ENCODE measurements at places on chromosomes 16 and 17.

- DNase-seq = peak; percentile 2
Measured at GRCh38 chr16:24041834-24042631, 206.2 kb downstream of the PRKCB start.

DNA sequence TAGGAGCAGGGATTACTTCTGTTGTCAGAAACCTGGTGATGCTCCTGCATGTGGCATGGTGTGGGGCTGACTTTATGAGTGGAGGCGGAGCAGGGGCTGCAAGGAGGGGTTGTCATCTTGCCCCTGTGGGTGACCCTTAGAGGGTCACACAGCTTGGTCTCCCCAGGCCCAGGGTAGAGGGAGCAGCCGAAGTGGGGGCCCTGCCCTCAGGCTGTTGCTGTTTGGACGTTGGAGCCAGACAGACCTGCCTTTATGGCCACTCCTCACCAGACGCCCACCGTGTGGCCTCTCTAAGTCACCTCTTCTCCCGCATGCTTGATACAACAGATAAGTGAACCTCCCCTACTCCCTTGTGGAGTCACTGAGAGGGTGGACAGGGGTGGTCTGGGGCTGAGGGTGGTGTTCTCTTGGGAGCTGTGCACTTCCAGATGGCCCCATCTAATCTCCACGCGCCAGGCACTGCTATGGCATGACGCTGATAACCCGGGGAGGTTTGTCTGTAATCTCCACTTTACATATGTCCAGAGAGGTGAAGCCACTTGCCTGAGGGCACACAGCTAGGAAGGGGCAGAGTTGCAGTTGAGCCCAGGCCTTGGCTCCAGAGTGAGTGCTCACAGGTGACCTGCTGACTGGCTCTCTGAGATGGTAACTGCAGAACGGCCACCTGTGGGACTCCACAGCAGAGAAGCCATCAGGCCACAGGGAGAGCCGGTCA, 10.0 kb downstream of the MAP2K3 start:
- no peak for DNase-seq

DNA sequence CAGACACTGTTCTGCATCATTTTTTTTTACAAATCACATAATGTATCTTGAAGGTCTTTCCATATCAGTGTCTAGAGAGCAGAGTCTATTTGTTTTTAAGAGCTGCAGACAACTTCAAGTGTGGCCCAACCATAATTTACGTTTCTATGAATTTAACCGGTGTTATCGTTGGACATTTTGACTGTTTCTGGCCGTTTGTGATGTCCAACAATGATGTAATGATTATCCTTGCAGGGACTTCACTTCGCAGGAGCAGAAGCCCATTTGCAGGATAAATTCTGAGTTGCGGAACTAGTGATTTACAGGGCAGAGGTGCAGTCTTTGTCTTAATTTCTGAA, 26.9 kb upstream of the HLF start:
- DNase-seq = no peak

DNA sequence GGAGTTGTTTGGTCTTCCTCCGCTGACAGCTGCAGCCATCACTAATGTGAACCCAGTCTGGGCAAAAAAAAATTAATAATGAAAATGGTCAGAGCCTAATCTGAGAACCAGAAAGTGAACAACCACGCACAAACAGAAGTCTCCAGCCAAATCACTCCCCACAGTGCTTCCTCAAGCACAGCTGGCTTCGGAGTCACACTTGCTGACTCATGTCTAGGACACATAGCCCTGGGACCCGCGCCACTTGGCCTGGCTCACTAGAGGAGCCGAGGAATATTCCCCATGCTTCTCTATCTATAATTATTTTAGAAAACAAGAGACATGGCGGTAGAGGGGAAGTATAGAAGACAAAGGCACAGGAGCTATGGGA, 109.1 kb downstream of the ZFHX3 start:
- DNase-seq = no peak

GRCh38 chr17:79861413-79862216, 22.4 kb upstream of the CBX4 start:
- DNase-seq = no peak

DNA sequence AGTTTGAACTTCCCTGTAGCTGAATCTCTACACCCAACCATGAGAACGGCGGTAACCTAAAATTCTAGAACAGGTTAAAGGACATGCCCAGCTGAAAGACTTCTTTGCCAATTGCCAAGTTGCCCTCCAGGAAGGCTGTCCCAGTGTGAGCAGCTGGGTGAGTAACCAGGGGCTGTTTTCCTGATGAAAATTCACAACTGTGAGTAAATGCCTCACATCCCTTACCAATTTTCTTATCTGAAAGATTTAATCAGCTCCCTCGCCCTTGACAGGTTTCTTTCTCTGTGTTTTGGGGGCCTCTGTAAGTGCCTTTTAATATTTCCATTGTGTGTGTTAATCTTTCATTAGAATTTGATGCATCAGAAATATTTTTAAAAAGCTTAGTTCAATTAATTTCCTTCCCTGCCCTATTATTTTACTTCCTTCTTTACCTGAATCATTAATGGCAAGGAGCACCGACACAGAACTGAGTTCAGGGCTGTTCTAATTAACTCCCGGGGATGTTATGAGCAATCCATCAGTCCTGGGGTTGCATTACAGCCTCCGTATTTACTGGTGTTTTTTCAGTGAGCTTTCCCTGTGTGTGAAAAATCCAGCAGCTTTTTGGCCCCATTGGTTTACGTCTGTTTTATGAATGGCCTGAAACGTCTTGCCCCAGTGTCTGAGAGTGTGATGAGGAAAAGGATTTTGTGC, 152.9 kb downstream of the CLEC16A start:
- DNase-seq = no peak

- no peak for DNase-seq
Measured at GRCh38 chr16:86515777-86516622, 5.7 kb downstream of the FOXF1 start.

GRCh38 chr16:66523861-66524354, 26.0 kb downstream of the TK2 start:
- DNase-seq = no peak

GRCh38 chr17:15431766-15432165, 35.7 kb downstream of the CDRT4 start:
- DNase-seq = no peak

DNA sequence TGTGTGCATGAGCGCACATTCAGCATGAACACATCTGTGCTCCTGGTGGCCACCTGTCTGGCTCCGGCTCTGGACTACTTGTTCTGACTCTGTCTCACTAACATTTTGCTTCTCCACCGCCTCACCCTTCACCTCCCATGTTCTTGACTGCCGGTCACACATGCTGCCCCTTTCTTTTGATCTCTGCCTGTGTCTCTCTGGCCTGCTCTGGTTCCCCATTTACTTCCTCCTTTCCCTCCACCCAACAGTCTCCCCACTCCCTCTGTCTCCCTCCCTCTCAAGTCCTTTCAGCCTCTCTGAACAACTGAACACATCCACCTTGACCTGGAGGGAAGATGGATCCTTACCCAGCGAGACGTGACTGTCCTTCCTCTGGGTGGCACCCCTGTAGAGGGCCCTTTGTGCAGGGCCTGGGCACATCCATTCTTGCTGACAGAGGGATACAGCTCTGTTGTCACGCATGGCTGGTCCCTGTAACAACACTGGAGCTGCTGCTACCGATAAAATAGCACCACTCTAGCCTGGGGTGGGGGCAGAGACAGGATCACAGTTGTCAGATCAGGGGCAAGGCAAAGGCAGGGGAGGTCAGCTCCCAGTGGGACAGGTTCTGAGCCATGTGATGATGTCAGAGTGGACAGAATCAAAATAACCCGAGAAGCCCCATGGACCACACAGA, 11.0 kb downstream of the ZSCAN32 start:
- no peak for DNase-seq

- DNase-seq = no peak
Measured at GRCh38 chr16:69924041-69924775, 26.9 kb upstream of the CLEC18A start.

GRCh38 chr16:21651515-21651914, 893 bp downstream of the IGSF6 start:
- no peak for DNase-seq

- DNase-seq = no peak
Measured at GRCh38 chr16:8087597-8088289, 502.6 kb downstream of the TMEM114 start.
